ENCODE measurements at places on chromosomes 11 and 22.

GRCh38 chr11:27216270-27217149, 146.5 kb downstream of the CCDC34 start:
- DNase-seq = no peak

DNA sequence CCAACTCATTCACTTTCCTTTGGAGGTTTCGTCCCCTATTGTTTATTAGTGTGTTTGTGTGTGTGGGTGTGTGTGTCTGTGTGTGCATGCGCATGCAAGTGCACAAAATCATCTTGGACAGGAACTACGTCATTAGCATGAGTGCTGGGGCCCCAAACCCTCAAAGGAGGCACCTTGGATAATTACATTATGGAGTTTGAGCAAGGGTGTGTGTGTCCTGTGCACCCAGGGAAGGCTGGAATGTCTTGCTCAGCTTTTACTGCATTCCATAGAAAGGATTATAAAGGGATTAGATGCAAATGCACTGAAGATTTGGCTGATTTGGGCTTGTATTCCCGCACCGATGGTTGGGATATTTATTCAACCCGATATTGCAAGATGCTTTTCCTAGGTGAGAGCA, 203.4 kb upstream of the NAV2 start:
- DNase-seq = no peak

- no peak for DNase-seq
Observed at GRCh38 chr11:88231894-88232482, 56.7 kb upstream of the RAB38 start.

DNA sequence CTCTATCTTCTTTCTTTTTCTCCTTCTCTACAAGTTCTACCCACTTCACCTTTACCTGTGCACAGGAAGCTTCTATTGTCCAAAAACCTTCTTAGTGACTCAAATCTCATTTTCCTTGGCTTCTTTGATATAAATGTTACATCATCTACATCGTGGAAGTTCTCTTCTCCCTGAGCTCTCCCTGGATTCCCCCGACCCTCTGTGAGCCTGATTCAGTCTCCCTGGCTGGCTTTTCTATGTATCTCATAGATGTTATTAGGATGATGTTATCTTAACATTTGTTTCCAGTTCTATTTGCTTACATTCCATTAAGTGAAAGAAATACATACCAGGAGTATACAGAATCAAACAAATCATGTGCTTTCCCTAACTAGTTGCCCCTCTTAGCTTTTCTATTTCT, 235.8 kb upstream of the PITPNB start:
- no peak for DNase-seq

DNA sequence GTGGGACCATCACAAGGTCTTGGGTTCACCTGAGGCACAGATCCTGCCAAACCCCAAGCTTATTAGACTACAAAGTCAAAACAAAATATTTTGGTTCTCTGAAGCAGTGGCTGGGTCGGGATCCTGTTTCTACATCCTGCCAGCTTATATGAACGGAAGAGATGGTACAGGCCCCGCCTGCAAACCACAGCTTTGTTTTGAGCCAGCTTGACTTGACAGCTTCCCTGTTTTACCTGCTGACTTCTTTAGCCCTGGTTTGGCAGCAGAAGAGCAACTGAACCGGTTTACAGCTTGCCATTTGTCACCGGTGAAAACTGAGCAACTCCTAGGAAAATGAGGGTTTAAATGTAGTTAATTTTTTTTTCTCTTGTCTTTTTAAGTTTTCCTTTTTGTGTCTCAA, 11.4 kb downstream of the PACS1 start:
- peak; percentile 43 for DNase-seq

- DNase-seq = peak; percentile 38
Observed at GRCh38 chr11:128342511-128343134, 244.7 kb downstream of the ETS1 start.

DNA sequence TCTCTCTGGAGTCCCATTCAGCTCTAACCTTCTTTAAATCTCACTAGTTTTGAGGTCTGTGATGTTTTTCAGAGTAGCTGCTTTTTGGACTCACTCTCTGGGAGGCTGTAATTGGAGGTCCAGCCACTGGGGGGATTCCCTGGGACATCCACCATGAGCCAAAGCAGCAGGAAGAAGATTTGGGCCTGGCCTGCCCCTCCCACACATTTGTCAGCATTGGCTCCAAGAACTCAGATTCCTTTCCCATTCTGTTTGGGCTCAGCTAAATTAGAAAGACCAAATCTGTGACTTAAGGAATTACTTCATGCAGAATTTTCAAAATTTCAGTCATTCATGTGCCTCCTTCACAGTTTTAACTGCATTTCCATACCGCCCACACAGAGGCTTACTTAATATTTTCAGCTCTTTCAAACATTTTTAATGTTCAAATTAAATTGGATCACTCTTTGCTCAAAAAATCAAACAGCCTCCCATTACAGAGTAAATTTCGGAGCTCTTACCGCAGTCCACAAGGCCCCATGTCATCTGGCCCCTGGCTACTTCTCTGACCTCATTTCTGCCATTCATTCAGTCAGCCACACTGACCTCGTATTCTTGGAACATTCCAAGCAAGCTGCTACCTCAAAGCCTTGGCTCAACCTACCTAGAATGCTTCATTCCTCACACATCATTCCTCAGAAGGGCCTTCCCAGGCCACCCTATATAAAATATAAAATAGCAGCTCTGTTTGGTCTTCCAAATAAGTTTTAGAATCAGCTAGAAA, 54.5 kb upstream of the RRAS2 start:
- DNase-seq = no peak

- no peak for DNase-seq
Observed at GRCh38 chr11:86814775-86815174, 14.4 kb downstream of the PRSS23 start.

GRCh38 chr11:40134820-40135570, 1324.5 kb downstream of the LRRC4C start:
- DNase-seq = no peak

DNA sequence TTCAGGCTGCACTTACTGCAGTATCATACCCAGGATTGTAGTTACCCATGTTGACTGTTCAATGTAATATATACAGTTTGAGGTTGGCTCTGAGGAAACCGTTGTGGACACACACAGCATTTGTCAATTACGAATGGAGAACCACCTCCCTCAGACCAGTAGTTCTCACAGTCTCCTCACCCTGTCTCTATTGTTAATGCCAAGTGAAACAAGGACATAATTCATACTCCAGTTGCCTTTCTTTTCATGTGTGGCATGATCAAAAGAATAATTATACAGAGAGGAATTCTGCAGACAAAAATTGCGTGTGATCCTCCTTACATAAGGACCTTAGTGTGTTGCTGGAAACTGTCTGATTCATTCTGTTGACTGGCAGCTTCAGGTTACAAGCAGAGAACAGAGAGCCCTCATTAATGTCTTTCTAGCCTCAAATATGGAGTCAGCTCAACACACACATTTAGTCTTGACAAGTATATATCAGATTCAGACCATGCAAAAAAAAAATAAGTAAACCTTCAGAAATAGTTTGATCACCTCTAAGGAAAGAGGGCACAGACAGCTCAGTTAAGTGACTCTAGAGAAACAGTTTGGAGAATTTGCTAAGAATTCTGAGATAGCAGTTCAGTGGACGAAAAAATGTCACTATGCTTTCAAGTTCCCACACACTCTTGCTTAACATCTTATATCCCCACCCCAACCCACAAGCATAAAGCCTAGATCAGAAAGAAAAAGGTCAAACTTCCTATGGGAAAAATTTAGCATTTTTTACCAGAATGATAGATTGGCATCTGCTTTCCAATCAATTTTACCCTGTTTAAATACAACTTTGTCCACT, 96.1 kb downstream of the MAML2 start:
- no peak for DNase-seq

GRCh38 chr11:117532568-117532967, 204.9 kb downstream of the CEP164 start:
- no peak for DNase-seq

GRCh38 chr22:46429325-46429853, 93.9 kb downstream of the TRMU start:
- DNase-seq = no peak

DNA sequence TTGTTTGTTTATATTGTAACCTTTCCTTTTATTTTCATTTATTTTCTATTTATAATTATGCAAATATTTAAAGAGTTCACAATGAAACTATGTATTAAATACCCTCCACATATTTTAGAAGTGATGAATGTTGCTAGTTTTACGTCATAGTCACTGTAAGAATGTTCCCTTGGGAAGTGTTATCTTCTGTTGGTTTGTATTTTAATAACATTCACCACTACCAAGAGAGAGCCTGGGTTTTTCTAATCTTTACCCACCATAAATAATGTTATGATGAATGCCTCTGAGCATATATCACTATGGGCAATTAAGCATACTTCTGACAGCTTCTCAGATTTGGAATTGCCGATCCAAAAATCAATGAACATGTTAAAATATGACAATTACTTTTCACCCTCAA, 80.7 kb downstream of the GGT1 start:
- DNase-seq = no peak

DNA sequence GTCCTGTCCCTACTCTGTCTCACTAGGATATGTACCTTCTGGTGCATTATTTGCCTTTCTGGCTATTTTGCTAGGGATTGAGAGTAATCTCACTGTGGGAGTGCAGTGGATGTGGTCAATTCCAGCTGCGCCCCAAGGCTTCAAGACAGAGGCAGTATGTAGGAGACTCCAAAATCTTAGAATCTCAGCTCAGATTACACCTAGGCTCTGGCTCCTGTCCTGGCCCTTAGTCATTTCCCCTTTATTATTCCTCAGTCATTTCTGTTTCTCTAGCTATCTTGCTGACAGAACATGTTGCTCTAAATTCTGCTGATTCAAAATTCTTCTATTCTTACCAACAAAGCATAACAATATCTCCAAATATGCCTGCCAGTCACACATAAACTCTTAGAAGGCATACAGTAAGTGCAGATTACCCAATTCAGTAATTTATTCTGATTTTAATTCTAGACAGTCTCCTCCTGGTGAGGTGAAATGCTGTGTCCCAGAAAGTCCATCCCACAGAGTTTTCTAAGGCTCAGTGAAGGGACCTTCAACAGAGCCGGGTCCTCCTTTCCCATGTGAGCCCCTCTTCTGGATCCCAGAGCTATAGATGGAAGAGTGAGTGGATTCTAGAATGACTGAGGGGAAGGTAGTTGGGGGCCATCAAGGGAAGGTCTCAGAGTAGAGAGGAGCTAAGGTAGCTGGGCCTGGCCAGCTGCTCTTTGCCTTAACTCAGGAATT, 24.3 kb upstream of the GLYATL1 start:
- DNase-seq = no peak

DNA sequence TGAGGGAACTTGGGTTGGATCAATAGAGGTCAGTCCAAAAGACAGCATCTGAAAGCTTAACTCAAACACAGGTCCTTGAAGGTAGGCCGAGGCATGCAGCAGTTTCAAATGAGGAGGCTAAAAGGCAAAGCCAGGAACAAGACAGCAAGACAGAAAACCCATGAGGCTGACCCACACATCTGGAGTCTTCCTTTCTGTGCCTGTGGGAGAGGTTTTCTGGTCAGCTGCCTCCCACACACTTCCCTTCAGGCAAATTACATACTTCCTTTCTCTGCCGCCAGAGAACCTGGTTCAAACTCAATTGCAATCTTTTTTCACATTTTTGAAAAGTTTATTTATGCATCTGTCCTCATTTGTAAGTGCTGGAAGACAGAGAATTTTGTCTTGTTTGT, 29.8 kb upstream of the CRTAM start:
- no peak for DNase-seq

- no peak for DNase-seq
Observed at GRCh38 chr22:30574095-30574981, at the start of gene GAL3ST1. GAL3ST1 (minus strand) TSS chr22:30574665; CDS start chr22:30557392, 17,273 bp downstream.

DNA sequence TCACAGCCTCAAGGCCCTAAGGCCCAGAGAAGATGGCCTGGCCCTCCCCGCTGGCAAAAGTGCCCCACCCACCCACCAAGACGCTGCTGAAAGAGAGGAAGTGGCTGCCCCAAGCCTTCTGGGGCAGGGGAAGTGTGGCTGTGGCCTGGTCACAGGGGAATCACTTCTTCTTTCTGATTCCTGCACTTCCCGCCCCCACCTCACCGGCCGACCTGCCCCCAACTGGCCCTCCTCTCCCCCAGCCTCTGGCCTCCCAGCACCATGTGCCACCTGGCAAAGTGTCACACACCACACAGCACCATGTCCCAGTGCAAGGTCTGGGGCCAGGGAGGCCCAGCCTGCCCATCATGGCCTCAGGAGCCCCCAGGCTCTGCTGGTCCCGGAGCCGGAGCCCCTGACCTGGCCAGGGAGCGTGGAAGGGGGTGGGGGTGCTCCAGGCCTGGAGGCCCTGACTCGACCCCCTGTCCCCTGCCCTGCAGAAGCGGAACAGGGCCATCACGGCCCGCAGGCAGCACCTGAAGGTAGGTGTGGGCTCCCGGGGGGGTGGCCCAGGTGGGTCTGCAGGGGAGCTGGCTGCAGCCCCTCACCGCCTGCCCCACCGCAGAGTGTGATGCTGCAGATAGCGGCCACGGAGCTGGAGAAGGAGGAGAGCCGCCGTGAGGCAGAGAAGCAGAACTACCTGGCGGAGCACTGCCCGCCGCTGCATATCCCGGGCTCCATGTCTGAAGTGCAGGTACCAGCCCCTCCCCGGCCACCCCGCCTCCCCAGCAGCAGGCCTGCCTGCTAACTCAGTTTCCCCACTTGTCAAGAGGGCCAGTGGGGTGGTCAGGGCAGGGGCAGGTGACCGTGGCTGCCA, 1.4 kb downstream of the TNNI2 start:
- no peak for DNase-seq

GRCh38 chr11:61611309-61611708, 30.4 kb upstream of the SYT7 start:
- DNase-seq = no peak

GRCh38 chr11:40054631-40055030, 1404.8 kb downstream of the LRRC4C start:
- DNase-seq = no peak

GRCh38 chr22:18118345-18118915, 7.8 kb downstream of the TUBA8 start:
- no peak for DNase-seq

GRCh38 chr22:49514641-49515040, 313.0 kb downstream of the BRD1 start:
- DNase-seq = no peak

GRCh38 chr11:118128721-118129470, 23.7 kb downstream of the SCN4B start:
- DNase-seq = no peak

DNA sequence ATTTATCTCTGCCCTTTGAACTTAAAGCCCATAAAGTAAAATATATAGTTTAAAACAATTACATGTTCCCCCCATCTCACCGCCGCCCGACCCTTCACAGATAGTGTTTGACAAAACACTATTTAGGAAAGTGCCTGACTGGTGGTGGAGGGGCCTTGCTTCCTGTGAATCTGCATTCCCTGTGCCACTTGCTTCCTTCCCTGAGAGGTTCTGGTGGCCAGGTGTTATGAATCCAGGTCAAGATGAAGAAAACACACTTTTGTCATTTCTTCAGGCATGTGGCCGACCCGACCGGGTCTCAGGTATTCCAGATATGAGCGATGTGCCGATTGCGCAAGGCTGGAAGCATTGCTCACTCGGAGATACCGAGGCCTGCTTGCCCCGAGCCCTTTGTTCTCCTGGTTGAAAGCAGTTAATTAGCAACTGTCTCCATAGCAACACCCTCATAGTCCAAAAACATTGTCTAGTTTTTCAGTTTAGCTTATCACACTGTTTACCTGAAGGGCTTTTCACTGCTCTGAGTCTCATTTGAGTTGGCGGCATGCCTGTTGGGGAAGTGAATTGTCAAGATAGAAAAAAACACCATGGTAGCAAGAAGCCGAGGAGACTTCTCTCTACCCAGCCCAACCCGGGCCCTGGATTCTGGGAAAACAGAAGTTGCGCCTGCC, 128.3 kb downstream of the TEAD1 start:
- DNase-seq = no peak
